ENCODE measurements at places on chromosomes 7 and 10.

DNA sequence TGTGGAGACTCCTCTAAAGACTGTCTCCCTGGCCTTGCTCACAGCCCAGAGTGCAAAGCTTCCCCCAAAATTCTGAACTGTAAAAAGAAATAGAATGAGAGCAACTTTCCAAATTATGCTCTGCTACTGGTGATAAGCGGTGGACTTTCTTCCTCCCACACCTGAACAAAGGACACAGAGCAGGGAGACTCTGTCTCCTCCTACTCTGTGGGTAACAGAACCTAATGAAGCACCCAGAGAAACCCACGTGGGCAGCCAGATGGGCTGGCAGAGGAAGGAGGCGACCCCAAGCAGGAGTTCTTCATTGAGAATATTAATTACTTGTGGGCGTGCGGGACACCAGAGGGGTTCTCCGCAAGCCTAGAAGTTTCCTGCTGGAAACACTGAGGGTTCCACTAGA is 139.5 kb downstream of the KMT2E start:
- no peak for DNase-seq

DNA sequence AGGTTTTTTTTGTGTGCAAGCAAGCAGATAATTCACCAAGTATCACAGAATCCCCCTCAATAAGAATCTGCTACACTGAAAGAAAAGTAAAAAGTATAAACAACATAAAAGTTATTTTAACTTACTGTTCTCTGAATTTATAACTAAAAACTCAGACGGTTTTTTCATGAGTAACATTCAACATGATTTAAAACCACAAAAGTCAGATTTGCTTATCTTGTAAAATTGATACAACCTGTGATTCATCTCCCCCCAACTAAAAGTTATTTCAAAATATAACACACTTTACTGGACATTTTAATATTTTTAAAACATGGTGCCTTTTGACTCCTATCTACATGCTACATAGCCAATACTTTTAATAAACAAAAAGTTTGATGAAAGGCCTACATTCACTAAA is 32.8 kb downstream of the TSPAN12 start:
- no peak for DNase-seq

- no peak for DNase-seq
These were observed 18.0 kb downstream of the WDR37 start for GRCh38 chr10:1074052-1074747.

DNA sequence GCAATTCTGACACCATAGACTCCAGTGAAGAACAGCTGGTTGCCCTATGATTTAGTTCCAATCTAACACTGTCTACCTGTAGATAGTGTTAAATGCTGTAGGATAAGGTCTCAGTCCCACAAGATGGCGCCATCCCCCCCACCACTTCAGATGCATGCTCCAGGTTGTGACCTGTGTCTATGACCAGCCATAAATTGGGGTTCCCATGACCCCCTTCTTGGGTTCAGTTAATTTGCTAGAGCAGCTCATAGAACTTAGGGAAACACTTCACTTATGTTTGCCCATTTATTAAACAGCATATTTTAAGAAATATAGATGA is 13.1 kb downstream of the CCSER2 start:
- DNase-seq = no peak

- DNase-seq = no peak
These were observed 41.1 kb upstream of the FOXL3 start for GRCh38 chr7:248732-249435.

DNA sequence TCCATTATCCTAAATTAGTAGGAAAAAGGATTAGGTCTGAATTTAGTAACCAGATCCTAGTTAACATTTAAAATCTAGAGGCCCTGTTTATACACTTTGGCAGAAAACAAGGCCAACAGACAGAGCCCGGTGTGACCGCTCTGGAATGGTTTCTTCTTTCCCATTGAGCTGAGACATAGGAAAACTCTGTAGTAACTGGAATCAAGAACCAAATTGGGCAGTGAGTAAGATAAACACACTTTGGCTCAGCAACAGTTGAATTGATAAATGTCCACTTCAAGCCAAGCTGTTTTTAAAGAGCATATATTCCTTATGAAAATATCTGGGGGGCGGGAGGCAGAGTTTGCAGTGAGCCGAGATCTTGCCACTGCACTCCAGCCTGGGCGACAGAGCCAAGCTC is 343.7 kb upstream of the SEMA3A start:
- no peak for DNase-seq

- no peak for DNase-seq
These were observed 11.0 kb downstream of the CROT start for GRCh38 chr7:87356448-87356847.

DNA sequence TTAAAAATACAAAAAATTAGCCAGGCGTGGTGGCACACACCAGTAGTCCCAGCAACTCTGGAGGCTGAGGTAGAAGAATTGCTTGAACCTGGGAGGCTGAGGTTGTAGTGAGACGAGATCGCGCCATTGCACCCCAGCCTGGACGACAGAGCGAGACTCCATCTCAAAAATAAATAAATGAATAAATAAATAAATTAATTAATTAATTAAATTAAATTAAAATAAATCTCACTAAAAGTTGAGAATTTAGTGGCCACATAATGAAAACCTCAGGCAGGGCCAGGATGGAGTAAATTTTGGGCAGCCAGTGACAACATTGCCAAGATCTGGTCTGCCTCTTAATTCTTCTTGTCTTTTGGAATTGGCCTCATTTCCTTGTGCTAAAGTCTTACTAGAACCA is 187.5 kb upstream of the FEZF1 start:
- DNase-seq = no peak

- no peak for DNase-seq
These were observed 113.6 kb upstream of the MYO3A start for GRCh38 chr10:25820472-25820871.

DNA sequence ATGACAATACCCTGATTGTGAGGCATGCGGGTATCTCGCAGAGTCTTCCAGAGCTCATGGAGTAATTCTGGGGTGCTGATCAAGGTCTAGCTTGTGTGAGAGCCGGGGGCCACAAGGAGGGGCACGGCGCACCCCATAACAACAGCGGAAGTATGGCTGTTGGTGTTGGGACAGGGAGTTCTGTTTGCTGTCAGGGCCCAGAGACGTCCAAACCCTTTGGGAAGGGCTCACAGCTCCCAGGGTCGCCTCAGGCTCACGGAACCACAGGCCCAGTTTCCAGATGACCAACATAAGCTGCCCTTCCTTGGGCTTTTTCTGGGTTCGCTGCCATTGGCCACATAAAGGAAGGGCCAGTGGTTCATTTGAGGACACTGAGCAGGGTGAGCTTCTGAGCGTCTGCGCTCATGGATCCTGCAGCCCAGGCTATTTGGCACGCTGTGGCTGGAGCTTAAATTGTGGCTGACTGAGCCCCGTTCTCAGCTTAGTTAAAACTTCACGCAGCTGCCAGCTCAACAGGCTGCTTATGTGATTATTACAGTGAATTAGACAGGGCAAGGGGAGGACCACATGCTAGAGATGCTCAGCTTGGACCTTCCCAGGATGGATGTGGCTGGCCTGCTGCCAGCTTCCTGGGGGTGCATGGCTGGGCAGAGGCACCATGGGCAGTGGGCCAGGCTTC is 92.3 kb downstream of the DNAJB6 start:
- DNase-seq = no peak

GRCh38 chr7:70512144-70512543 is 619.8 kb upstream of the GALNT17 start:
- DNase-seq = no peak
